ENCODE measurements at places on chromosomes 5 and 9.

DNA sequence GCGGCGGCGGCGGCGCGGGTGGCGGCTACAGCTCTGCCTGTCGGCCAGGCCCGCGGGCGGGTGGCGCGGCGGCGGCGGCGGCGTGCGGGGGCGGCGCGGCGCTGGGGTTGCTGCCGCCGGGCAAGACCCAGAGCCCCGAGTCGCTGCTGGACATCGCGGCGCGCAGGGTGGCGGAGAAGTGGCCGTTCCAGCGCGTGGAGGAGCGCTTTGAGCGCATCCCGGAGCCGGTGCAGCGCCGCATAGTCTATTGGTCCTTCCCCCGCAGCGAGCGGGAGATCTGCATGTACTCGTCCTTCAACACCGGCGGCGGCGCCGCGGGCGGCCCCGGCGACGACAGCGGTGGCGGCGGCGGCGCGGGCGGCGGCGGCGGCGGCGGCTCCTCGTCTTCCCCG lies 296 bp downstream of the ZSWIM6 start:
- peak; percentile 7 for DNase-seq

GRCh38 chr5:87649455-87649854 lies 236.7 kb upstream of the CCNH start:
- DNase-seq: no peak

GRCh38 chr9:105206496-105206820 lies 38.0 kb upstream of the SLC44A1 start:
- DNase-seq: no peak

DNA sequence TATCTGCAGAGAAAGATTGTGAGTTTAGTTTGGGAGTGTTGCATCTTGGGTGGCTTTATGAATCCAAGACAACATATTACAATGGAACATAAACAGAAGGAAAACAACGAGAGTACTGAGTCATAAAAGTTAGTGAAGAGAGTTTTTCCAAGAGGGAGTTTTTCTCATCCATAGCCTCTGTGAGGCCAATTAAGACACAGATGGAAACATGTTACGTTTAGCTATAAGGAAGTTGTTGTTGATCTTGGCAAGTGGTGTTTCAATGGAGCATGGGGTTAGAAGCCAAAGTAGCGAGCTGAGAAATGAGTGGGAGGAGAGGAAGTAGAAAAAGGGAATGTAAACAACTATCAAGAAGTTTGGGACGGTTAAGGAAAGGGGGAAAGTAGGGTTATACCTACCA lies 53.3 kb upstream of the SPATA31D4 start:
- DNase-seq: no peak

GRCh38 chr9:114237781-114238180 lies 82.4 kb downstream of the COL27A1 start:
- DNase-seq: no peak

GRCh38 chr9:35229779-35230143 lies 68.0 kb downstream of the UNC13B start:
- DNase-seq: no peak

GRCh38 chr5:66517351-66517750 lies 78.8 kb upstream of the MAST4 start:
- DNase-seq: no peak
